ENCODE measurements at places on chromosomes 3 and 15.
A peak's percentile ranks its signal among the peaks of the same experiment; 100 is the strongest.

DNA sequence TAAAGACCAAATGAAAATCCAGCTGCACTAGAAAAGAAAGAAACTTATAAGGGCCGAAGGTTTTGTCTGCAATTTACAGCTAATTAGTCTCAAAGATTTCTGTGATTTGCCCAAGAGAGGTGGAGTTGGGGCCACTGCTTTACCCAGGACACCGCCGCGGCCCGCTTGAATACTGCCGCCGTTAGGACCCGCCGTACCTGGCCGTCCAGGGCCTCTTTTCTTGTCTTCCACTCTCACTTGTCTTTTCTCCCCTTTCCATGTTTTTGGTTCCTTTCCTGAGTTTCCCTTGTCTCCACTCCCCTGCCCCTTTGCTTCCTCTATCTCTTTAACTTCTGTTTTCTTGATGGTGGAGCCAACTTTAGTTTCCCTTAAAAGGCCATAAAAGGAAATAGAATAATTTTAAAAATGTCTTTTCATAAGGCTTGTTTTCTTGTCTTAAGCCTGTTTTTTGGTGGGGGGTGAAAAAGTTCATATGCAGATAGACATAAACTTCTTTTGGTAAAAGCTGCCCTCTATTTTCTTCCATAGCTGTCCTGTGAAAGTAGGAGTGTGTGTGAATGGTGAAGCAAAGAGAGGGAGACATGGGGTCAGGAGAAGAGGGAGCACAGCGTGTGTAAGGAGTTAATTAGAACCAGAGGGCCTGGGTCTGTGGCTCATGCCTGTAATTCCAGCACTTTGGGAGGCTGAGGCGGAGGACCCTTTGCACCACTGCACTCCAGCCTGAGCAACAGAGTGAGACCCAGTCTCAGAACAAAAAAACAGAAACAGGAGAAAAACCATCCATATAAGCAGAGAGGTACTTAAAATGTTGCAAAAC, 16.0 kb upstream of the CCNL1 start:
- DNase-seq: no peak

- DNase-seq: peak; percentile 83
Observed at GRCh38 chr15:76139368-76140073, 79.7 kb downstream of the TMEM266 start.

- DNase-seq: no peak
Observed at GRCh38 chr3:9883706-9884554, 3.9 kb upstream of the CIDEC start.

DNA sequence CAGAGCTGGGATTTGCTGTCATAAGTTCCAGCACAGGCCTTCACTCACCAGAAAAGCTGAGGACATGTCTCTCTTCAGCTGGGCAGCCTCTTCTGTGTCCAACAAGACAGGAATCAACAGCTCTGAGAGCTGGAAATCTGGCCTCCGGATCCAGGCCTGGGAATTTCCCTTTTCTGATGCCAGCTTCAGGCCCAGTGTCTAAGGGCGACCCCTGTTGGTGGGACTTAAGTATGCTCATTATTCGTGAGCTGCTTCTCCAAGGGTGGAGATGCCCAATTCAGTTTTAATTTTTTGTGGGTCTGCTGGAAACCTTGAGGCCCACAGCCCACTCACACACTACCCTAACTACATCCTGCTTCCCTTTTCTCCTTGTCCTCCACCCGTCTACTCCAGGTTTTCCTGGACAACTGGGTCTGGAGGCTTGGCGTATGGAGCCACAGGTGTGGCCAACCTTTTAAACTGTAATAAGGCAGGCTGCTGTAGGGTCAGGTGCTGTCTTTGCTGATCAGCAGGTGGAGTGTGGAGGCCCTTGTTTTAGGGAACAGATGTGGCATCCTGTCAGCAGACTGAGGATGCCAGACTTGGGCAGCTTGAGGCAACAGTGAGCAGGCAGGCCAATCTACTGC, 2.6 kb upstream of the CEMIP start:
- peak; percentile 66 for DNase-seq

DNA sequence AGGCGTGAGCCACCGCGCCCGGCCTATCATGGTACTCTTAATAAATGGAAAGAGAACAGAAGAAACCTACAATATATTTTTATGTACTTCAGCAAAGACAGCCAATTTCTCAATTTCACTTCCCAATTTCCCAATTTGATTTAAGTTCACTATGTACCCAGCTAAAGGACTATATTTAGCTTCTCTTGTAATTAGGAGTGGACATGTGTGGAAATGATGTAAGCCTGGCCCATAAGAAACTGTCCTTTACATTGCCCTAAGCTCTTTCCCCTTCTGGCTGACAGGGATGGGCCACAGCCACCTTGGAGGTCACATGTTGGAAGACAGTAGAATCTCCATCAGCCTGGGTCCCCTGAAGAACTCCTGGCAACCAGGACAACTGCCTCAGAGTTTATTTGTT, 6.2 kb downstream of the TMEM39A start:
- no peak for DNase-seq

DNA sequence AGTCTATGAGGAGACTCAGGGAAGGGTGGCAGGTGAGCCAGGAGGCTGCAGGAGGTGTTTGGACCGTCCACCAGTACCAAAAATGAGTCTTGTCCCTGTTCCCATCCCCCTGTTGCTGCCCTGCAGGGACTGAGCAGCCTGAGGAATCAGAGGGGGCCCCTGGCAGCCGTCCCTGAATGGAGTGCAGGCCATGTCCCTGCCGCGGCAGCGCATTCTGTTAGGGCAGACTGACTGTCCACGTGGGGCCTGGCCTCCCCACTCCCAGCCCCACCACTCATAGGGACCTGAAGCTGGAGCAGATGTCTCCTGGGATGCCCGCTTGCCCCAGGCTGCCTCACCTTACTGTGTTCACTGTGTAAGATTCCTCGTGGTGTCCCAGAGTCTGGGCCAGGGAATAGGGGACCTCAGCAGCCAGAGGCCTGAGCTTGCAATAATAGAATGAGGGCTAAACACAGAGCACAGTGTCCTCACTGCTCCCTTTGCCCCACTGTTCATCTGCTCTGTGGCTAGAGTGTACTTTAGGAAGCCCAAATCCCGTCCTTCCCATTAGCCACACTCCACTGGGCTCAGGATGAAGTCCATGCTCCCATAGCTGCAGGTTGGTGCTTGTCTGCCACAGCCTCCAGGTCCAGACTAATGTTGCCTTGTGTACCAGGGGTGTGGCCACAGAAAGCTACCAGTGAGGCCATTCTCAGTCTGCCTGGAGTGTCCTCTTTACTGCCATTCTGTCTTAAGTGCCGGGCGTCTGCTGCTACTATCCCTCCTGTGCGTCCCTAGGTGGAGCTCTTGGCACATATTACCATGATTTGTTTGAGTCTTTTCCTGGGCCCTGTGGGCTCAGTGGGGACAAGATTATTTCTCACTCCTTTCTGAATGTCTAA, 63.2 kb downstream of the HCN4 start:
- peak; percentile 94 for DNase-seq

GRCh38 chr15:89450076-89451006, 46.0 kb downstream of the RHCG start:
- DNase-seq: no peak

GRCh38 chr15:66948294-66948693, 117.1 kb upstream of the SMAD3 start:
- DNase-seq: peak; percentile 25

DNA sequence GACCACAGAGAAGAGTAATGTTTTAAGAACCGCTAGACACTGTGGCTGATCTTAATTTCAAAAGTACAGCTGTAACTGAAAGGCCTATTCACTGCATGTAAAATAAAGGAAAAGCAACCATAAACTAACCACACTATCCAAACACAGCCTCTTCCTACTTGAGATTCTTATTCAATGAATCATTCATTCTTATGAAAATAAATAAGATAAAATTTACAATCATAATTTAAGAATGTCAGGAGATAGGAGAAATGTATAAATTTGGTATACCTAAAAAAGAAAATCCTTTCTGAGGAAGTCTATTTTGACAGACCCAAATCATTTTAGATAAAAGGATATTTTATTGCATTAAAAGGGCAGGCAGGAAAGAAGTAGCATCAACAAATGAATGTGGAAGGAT, 533.5 kb upstream of the ZNF385D start:
- DNase-seq: peak; percentile 28

DNA sequence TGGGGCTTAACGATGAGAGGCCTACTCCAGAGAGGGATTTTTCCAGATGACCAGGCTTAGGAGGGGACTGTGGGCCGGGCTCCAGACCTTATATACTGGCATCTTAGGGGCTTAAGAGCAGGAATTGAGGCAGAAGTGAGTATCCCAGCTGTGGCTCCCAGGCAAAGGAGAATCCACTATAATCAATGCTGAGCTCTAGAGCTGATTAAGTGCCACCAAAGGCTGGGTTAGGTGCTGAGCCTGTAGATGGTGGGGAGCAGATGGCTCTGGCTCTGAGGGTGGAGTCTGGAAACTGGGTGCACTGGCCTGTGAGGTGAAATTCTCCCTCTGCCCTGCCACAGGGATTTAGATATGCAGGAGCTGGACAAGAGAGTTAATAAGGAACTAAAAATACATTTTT, 23.2 kb downstream of the IRAK2 start:
- DNase-seq: no peak

DNA sequence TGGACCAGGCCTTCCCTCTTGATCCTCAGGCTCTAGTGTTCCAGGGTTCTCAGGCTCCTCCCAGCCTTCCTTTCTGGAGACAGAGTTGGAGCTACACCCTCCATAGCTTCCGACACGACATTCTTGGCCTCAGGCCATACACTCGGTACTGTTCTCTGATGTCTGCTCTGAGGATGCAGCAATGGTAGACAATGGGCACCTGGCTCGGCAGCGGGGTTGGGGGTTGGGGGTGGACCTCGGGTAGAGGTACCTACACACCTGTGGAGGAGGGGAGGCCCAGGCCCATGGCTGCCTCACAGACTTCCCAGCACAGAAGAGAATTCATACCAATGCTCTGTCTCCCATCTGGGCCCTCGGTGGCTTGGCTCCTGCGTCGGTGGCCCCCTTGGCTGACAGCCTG, 21.4 kb downstream of the CCDC13 start:
- no peak for DNase-seq

DNA sequence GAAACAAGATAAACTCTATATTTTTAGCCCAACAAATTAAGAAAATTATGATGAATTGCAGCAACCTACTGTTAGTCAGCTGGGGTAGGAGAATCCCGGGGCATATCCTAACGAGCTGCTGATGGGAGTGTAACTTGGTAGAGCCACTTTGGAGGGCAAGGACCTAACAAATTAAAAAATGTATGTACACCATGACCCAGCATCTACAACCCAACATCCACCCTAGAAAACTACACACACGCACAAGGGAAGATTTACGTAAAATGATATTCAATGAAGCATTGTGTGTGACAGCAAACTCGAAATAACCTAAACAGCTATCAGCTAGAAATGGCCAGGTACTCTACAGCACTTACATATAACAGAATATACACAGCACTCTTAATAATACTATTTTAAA, 1.9 kb downstream of the BCL2A1 start:
- DNase-seq: no peak

- DNase-seq: no peak
Observed at GRCh38 chr15:71716990-71717389, 93.4 kb upstream of the NR2E3 start.

GRCh38 chr3:143255739-143256138, 136.2 kb downstream of the CHST2 start:
- DNase-seq: no peak

DNA sequence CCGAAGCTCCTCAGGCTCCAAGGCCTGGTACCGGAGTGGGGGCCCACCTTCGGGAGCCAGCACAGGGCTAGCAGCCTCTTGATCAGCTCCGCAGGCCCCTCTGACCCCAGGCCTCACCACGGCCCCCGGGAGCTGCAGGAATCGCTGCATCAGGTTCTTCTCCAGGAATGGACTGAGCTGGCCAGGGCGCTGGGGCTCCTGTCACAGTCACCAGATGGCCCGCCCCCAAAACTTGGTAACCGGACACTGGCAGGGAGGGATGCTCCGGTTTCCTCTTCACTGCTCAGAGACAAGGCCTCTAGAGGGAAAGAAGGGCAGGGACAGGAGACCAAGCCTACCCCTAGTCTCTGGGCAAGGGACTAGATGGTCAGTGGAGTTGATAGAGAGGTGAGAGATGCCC, 9.9 kb downstream of the AP3B2 start:
- no peak for DNase-seq

DNA sequence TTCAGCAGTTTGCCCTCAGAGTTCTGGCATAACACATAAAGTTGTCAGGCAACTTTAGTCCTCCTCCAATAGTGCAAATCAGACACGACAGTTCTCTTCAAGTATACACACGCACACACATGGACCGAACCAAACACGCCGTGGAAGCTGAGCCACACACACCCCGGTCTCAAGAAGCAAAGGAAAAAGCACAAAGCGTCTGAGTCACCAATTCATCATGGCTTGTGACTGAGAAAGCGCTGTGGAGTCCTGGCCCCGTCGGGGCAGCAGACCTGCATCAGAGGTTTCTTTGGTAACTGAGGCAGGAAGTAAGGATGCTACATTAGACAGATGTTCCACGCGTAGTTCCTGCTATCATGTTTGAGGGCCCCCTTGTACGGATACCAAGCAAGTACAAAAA, 85.7 kb downstream of the VGLL4 start:
- no peak for DNase-seq

DNA sequence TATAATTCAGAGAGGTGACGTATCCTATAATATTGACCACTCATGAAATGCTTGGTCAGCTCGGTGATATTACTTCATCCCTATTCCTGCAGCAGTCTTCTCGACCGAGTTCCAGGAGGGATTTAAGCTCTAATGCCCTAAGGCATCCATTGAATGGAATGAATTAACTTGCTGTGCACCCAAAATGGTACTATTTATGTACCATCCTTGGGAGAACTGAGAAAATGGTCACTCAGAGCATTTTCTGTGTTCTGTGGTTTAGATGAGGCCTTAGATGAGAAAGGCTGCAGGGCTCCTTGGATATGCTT, 638 bp downstream of the BLOC1S6 start:
- no peak for DNase-seq

DNA sequence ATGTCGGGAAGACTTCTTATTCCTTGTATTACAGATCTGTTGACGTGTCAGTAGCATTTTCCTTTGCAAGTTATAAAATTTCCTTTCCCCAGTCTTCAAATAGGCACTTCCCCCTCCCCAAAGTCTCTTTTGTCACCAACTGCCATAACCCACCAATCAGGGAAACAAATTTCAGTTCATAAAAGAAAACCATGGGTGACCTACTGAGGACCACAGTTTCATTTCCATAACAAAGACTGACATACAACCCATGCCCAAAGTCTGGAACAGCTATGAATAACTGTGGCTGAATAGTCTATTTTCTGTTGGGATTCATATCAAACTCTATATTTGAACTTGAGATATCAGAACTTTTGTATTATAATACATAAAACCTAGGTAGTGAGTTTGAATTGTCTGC, 307.8 kb downstream of the KBTBD8 start:
- DNase-seq: no peak

All from HTR-8/SVneo (cell line).